ENCODE measurements at places on chromosomes 6 and 20.

DNA sequence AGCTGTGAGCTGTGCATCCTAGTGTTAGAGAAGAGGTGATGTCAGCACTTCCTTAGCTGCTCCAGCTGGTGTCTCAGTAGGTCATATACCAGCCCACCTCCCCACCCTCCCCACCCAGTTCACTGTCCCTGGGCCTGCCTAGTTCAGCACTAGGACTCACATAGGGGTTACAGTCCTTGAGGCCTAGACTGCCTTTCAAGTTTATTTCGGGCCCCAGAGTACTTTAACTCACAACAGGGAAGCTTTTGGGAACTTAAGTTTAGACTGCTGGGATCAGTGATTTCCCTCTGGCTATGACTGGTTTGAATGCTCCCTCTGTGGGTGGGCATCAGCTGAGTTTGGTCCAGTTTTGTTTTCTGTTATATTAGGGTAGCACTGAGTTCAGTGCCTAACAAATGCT, 139.2 kb upstream of the MMS22L start:
- DNase-seq: no peak

DNA sequence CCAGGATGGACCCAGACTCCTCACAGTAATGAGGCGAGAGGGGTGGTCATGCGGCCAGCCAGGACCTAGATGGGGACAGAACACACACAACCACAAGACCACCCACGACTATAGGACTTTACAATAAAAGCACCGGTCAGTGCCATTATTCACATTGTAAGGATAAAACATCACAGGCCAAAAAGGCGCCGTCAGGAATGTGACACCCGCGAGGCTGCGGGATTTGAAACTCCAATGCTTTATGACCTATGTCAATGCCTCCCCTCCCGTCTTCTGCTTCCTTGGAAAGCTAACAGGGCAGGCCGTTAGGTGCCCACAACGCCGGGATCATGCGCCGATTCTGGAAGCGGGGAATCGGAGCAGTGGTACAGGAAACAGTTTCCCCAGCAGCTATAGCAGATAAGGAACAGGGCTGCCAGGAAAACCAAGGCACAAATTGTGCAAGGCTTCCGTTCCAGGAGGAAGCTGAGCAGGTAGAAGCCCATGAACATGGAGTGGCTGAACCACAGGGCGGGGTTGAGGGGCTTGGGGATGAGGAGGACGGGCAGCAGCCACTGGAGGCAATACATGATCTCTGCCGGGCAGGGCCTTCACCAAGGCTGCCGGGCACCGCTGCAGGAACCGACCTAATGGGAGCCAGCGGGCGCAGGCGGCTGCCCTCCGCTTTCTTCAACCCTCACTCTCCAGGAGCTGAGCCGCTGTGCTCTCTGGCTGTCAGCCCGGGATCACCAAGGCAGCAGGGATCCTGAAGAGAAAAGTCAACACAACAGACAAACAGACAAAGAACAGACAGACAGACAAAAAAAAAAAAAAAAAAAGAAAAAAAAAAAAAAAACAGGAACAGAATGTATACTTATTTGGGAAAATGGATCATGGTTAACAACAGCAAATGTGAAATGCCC, 2.2 kb upstream of the NNAT start:
- DNase-seq: peak; percentile 41

DNA sequence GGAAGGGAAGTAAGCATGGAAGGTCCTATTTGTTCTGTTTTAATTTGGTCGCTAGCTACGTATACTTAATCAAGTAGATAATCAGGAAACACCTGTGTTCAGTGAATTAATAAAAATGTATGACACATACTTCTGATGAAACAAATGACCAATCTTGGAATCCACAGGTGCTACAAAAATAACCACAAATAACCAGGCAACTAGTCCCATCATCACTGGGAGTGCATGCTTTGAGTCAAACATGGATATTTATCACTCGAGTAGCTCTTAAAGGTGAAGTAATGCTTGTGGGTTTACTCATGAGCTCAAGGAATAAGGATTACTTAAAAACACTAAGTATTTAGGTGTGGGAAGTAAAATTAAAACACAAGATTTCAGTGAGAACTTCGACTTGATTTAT, 285.6 kb upstream of the ID4 start:
- DNase-seq: no peak

- no peak for DNase-seq
These were observed 8.8 kb downstream of the SLC22A16 start for GRCh38 chr6:110467566-110468140.

GRCh38 chr20:1937316-1937976, 42.2 kb downstream of the SIRPA start:
- no peak for DNase-seq

DNA sequence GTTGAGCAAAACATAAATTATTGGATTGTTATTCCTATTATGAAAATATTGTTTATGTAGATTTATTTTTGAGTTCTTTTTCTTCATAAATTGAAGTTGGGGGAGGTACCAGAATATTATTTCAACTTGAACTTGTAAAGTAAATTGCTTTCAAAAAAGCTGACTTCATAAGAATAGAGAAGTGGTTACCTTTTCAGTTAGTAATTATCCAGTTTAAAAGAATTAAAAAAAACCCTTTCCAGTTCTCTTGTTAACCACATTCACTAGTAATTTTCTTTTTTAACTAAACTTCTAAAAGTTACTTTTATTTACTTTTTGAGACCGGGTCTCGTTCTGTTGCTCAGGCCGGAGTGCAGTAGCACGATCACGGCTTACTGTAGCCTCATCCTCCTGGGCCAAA, 124.3 kb downstream of the CDKAL1 start:
- DNase-seq: no peak

DNA sequence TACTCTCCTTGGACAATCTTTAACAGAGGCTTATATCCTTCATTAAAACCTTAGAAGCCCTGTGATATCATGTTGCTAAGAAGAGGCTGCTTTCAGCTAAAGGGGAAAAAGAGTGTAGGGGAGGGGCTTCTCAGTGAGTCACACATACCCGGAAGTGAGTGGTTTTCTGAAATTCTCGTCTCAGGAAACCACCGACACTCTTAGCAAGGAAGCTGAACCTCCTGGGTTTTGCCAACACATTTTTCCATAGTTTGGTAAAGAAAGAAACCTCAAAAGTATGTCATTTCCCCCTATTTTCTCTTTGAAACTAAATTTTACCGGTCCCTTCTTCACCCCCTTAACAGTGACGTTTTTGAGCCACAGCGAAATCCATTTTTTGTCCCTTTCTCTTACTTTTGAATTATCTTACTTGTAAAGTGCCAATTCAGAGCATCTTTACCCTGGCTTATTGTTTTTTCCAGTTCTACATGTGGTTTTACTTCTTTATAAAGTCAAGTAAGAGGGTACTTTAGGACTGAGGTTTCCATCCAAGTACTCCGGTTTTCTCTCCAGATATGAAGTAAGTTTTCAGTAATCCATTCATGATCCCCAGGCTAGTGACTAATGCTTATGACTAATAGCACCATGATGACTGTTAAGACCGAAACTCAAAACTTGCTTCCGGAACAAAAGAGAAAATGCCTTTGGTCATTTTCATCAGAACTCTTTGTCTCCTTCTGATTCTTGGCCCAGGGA, 219.3 kb downstream of the ARHGAP18 start:
- DNase-seq: no peak

- DNase-seq: no peak
These were observed 47.7 kb downstream of the COL12A1 start for GRCh38 chr6:75158176-75158575.

DNA sequence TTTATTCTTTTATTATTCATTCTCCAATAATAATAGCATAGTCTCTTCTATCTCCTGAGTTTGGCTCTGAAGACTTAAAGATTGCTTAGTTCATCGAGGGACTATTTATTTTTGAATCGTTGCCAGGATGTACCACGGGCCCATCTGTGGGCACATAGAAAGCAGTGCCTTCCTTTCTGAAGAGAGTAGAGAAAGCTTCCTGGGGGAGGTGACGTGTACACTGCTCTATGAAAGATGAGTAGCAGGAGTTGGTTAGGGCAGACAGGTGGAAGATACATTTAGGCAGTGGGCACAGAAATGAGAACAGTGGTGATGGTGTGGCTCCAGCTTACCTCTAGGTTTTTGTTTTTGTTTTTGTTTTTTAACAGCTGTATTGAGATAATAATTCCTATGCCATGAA, 98.4 kb downstream of the CDKAL1 start:
- no peak for DNase-seq

DNA sequence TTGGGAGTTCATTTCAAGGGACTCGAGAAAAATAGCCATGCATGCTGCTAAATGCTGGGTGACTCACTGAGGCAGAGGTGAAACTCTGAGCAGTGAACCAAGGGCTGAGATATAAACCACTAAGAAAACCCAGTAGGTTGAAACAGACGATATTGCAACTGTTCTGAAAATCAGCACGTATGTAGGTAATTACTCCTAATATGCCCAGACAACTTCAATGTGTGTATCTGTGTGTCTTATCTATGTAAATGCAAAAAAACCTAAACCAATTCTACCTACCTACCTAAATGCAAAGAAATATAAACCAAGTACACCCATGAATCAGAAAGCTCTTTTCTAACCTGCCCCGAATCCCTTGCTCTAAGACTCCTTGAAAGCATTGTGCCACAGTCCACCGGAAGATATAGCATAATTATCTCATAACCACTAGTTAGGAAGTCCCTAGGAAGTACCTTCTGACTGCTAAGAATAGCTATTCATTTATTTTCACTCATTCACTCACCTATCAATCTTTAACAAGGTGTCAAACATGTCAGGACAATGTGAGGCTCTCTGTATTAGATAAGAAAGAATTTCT, 458.7 kb upstream of the RUNX2 start:
- no peak for DNase-seq

GRCh38 chr20:50194422-50194830, 3.8 kb downstream of the CEBPB start:
- DNase-seq: no peak

GRCh38 chr6:139114746-139115145, 20.1 kb upstream of the HECA start:
- no peak for DNase-seq

GRCh38 chr6:108960601-108961000, 112.4 kb downstream of the ARMC2 start:
- no peak for DNase-seq

DNA sequence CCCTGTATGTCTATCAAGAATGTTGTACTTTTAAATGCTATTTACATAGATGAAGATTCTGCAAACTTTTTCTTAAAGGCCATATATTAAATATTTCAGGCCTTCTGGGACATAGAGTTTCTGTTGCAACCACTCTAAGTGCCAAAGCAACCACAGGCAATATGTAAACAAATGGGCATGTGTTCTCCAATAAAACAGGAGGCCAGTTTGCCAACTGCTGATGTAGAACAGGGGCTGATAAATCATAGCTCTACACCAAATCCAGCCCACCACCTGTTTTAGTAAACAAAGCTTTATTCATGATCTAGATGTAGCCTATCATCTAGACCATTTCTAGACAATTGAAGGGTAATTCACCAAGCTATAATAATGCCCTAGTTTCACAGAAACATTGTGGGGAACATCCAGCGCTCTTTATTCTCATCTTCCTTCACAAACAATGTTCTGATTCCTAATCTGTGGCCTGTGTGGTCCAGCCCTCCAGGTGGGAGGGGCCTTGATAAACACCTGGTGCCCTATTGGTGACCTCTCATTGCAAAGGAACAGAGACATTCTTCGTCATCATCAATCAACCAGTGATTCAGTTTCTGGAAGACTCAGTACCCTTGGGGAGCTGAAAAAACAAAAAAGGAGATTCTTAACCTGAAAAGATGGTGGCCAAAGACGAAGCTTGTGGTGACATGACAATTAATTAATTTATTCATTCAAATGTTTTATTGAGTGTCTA, 80.2 kb downstream of the PREP start:
- no peak for DNase-seq

- DNase-seq: peak; percentile 79
These were observed 55.0 kb upstream of the KCNK16 start for GRCh38 chr6:39377539-39377950.

DNA sequence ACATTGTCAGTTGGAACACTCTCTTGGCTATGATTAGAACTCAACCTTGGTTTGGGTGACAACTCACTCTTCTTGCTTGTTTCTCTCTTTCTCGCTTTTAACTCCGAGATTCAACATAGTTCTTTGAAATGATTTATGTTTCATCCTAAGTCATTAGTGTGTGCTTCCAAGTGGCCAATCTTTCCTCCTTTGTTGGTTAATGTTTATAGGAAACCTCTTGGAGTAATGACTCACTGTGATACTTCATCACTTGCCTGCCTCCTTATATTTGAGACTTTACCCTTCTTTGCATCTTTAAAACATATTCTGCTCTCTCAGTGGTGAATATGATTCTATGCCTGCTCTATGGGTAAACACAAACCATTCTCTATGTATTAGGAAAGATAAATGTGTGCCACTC, 279.7 kb upstream of the FLRT3 start:
- no peak for DNase-seq

- no peak for DNase-seq
These were observed 163.7 kb upstream of the THEMIS start for GRCh38 chr6:128064540-128064895.

GRCh38 chr6:158361068-158361467, 48.8 kb downstream of the TULP4 start:
- no peak for DNase-seq

DNA sequence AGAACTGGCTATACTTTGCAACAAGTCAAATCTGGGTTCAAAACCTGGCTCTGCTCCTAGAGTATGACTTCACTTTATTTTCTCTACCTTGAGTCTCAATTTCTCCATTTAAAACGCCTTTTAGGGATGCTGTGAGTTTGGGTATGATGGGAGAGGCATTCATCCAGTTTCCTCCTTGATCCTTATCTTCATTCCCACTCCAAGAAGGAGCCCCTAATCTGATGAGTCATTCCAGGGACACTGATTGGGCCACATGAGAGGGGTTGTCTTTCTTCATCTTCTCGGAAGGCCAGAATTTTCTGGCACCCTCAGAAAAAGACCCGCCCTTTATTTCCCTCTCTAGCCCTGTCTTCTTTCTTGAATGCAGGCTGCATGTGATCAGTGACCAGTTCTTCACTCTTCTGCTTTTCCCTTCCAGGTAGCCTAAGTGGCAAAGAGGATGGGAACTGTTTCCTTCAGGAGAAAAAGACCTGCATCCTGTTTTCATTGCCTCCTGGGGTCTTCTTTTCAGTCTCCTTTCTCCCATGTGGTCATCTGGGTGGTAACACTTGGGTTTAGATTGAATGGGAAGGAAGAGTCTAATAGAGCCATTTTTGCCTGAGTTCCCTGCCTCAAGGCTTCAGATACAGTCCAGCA, 32.1 kb upstream of the PNRC1 start:
- no peak for DNase-seq

- DNase-seq: peak; percentile 53
These were observed 4.5 kb upstream of the TAF8 start for GRCh38 chr6:42045538-42046460.

- no peak for DNase-seq
These were observed 109.7 kb downstream of the LRFN2 start for GRCh38 chr6:40477246-40478126.
